Dermis blood vessel endothelial cell (primary cell): ENCODE measurements at places on chromosomes 11 and 22. TPM values are rescaled to one million over a fixed set of nuclear protein-coding genes. Genes with fewer than 3 reads are reported as not detected.

The SFI1 gene
- total RNA-seq = 17.9 and 23.6 TPM in 2 replicates

The CNTN5 gene
- not detected in 2 replicates for total RNA-seq

The MAPK8IP1 gene
- 2.2 and 3.1 TPM in 2 replicates for total RNA-seq

The C11orf86 gene
- total RNA-seq = not detected in 2 replicates

The APOL4 gene
- 2.4 and 3.1 TPM in 2 replicates for total RNA-seq

The ARHGEF12 gene
- 159 and 202 TPM in 2 replicates for total RNA-seq

The RCOR2 gene
- 0.09 and 0.17 TPM in 2 replicates for total RNA-seq

- peak; percentile 59 for DNase-seq
These were observed 9.1 kb upstream of the SERHL2 start for GRCh38 chr22:42544686-42545085.

DNA sequence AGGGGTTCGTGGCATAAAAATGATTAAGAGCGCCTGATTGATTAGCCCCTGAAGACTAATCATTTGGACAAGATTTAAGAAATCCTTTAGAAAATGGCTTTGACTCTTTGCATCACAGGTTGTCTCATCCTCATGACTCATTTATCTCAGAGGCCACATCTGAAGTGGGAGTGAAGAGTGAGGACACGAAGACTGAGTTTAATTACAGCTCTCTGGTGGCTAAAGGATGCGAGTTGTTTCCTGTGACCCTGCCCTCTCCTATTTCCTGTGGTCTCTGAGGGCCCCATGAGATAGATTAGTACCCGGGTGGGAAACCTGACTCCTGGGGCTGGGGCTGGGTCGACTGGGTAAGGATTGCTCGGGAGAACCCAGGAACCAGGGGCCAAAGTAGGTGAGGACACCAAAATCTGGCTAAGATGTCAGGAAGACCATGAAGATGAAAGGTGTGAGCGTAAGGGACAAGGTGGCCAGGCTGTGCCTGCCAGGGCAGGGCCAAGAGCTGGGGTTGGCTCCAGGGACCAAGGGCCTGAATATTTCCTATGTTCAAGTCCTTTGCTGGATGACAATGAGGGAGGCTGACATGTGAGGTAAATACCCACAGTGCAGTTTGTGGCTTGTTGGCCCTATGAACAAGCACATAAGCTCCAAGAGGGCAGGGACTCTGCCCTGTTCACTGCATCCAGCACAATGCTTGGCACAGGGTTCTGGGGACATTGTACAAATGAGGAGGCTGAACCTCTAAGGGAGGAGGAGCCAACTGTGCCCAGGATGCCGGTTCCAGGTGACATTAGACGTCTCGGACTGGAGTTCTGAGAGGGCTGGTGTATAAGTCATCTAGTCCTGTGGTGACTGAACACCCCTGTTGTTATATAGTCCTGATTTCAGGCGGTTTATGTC, 3.6 kb downstream of the OTOG start:
- no peak for DNase-seq

DNA sequence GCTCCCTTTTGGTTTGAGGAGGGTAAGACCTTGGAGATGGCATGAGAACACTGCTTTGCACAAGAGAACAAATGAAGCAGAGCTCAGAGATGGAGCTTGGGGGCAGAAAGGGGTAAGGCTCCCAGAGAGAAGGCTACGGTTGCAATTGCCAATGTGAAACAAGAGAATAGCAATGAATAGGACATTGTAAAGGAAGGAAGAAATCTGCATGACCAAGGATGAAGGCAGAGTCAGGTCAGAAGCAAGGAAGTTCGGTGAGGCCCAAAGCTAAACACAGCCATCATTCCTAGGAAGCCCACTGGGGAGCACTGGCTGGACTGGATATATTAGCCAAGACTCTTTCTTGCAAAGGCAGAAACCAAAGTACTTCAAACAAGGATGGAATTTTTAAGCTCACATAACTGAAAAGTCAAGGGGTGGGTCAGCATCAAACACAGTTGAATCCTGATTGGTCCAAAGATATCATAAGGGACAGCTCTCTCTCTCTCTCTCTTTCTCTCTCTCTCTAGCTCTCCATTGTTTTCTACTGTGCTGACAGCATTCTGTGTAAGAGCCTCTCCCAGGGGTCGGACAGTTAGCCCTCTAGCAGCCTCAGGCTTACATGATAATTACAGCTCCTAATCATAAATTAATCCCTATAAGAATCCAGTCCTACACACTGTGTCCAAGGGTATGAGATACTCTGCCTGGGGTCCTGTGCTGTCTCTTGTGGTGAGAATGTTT, 484.3 kb downstream of the SOX6 start:
- DNase-seq = no peak

DNA sequence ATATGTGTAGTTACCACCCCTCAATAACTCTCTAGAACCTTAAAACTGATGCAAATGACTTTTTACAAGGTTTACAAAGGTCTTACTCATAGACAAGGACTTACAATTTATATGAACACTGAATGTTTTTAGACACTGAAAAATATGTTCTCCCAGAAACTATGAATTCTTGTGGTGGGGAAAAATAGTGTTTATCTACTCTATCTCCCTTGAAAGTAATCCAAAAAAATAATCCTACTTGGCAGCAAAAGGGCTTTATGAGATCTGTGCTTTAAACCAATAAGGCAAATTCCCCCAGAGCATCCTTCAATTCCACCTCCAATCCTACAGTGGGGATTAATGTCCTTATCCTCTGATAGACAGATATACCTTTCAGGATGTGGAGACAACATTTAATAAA, 1984.1 kb upstream of the RAG2 start:
- DNase-seq = no peak

DNA sequence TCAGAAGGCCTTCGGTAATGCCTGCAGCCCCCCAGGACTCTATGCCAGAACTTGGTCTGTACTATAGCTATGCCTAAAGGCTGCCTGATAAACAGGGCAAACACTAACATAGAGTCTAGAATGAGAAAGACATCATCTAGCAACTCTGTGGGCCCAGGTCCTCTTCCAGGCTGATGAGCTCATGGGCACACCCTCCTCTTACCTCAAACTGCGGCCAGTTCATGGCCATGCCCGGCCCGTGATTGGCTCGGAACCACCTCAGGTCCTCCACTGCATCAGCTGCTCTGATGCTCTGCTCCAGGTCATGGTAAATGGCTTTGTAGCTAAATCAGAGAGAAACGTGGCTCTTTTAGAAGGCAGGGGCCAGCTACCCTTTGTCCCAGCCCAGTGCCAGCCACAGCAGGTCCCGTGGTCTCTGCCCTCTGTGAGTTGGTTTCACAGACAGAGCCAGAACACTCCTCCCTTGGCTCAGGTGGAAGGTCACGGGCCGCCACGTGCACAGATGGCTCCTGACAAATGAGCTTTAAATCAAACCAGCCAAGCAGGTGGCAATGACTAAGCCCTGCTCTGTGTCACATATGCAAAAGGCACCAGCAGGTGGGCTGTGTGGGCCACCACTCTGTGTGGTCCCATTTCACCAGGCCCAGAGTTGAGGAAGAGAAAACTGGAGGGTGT, 25.0 kb upstream of the ARFGAP3 start:
- no peak for DNase-seq

GRCh38 chr11:78310500-78310909, 107.1 kb downstream of the GAB2 start:
- no peak for DNase-seq

GRCh38 chr11:120057595-120058581, 80.0 kb downstream of the TRIM29 start:
- DNase-seq = no peak

GRCh38 chr11:72236774-72237111, 7.2 kb downstream of the PHOX2A start:
- no peak for DNase-seq

GRCh38 chr11:118448294-118448693, 12.0 kb downstream of the KMT2A start:
- no peak for DNase-seq

DNA sequence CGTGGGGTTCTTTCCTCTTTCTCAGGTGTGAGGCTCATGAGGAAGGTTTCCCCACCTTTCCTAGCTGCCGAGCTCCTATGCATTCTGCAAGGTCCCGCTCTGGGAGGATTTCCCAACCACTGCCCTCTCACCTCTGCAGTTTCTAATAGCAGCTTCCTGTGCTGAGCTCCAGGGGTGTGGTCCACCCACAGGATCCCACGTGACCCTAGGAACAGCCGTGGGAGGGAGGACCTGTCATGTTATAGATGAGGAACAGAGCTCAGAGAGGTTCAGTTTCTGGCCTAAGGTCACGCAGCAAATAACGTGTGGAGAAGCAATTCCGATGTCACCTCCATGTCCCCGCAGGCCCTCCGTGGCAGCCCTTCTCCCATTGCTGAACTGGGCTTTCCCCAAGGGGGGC, 38.5 kb downstream of the FLRT1 start:
- DNase-seq = no peak

GRCh38 chr11:95503047-95503446, 272.0 kb upstream of the SESN3 start:
- DNase-seq = no peak

- DNase-seq = no peak
These were observed 46.7 kb downstream of the MEI1 start for GRCh38 chr22:41745968-41746367.

DNA sequence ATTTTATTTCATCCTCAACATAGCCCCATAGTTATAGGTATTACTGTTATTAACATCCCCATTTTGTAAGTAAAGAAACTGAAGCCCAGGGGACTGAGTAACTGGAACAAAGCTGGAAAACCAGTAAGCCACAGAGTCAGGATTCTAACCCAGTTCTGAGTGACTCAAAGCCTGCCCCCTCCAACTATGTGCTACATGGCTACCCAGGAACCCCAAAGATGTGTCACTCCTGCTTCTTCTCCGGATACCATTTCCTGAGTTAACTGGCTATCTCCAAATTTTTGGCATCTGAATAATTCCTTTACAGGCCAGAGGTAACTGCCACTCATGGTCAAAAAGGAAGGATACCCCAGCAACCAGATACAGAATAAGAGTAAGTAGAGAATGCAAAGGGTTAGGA, 43.6 kb downstream of the TENM4 start:
- no peak for DNase-seq

DNA sequence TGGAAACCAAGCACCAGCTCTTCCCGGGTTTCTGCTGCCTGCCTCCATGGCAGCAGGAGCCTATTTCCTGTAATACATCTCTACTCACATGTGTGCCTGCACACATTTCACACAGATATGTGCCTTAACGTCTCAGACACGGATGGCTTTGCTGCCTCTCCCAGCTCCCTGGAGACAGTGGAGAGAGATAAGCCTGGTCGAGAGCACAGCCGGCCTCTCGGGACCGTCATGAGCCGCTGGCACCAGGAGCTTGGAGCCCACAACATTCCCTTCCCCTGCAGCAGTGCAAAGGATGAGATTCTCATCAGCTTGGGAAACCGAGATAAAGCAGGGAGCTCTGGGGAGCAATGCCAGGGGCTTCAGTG, 587.7 kb downstream of the BRD1 start:
- no peak for DNase-seq

DNA sequence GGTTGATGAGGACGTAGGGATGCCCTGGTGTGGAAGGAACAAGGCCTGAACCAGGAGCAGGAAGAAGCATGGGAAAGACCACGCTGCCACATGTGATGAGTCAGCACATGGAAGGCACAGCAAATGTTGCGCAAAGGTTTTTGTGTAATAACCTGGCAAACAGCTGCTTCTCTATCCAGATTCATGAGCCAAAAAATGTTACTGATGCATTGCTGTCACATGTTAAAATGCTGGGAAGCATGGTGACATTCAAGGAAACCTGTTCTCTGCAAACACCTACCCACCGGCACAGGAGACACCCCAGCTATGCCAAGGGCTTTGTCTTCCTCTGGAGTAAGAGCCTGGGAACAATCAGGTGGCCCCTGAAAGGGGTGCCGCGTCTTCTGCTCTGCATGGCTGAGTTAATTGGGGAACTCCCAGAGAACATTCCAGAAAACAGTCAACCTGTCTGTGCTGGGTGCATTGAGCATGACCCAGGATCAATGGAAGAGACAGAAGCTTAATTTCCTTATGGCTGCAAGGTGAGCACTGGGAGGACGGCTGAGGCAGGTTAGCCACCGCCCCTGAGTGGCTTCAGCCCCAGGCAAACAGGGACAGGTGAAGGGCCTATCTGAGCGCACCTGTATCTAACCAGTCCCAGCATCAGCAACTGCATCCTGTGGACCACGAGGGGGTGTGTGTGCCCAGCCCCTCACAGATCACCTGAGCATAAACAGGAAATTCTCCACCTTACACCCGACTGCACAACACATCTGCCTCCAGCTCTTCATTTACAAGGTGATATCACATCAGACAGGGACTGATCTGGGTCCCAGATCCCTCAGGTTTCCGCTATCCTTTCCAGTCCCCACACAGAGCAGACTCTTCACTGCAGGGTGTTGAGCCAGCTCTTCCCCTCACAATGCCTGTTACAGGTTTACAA, 108.4 kb downstream of the GGTLC2 start:
- no peak for DNase-seq

GRCh38 chr22:35842954-35843353, 125.3 kb downstream of the APOL5 start:
- DNase-seq = peak; percentile 68

DNA sequence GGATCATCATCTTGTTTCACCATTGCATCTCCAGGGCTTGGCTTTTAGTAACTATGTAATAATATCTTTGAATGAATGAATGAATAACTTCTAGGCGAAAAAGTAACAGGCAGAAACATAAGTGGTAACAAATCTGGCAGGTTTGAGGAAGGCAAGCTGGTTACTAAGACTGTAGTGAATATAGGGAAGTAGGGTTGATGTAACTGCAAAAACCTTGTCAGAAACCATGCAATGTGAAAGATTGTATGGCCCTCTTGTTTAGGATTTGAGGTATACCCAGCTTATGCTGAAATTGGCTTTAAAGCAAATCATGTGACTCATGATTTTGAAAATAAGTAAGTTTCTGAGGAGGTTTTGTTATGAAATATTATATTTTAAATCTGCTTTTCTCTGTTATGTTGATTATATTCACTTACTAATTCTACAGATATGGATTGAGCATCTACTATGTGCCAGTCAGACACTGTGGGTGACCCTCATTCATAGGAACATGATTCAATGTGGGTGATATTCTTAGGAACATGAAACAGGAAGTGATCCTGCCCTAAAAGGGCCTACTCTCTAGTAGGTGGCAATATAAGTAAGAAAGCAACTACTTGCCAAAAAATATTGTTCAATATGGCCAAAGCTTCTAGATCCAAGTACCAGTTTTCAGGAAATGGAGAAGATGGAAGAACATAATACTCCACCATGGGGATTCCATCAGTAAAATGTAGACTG, 115.5 kb upstream of the CCDC90B start:
- DNase-seq = no peak

- no peak for DNase-seq
These were observed 23.4 kb upstream of the SYT12 start for GRCh38 chr11:66999555-66999954.
